ENCODE measurements at places on chromosomes 5 and 9.

GRCh38 chr9:93962561-93963440 lies 7.6 kb upstream of the BARX1 start:
- peak; percentile 78 for DNase-seq

DNA sequence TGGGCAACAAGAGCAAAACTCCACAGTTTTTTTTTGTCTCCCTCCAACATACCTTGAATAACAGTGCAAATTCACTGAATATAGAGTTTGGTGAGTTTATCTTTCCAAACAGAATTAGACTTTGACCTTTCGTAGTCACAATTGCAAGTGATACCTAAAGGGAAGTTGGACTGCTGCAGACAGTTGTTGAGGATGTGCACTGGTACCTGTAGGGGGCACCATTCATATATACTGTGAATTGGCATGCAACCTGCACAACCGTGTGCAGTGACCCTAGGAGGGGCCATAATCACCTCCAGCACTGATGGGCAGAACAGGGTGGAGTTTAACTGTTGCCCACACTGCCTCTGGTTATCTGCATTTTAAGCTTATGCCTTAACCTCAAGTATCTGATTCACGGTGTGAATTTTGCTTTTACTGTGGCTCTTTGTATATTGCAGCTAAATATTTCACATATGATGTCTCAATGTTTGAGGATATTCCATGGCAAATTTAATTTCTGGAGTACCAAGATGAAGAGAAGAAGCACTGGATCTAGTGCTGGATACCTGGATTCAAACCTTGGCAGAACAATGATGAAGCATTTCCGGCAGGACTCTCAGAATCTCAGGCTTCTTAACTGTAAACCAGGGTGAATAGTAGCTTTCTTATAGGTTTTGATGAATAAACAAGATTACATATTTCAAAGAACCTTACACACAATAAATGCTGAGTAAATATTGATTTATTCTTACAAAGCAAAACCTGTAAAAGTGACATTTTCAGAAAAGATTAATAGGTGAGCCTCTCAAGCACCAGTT lies 144.3 kb downstream of the ACTBL2 start:
- peak; percentile 17 for DNase-seq

- DNase-seq = no peak
Observed at GRCh38 chr5:45680950-45681349, 15.2 kb downstream of the HCN1 start.

DNA sequence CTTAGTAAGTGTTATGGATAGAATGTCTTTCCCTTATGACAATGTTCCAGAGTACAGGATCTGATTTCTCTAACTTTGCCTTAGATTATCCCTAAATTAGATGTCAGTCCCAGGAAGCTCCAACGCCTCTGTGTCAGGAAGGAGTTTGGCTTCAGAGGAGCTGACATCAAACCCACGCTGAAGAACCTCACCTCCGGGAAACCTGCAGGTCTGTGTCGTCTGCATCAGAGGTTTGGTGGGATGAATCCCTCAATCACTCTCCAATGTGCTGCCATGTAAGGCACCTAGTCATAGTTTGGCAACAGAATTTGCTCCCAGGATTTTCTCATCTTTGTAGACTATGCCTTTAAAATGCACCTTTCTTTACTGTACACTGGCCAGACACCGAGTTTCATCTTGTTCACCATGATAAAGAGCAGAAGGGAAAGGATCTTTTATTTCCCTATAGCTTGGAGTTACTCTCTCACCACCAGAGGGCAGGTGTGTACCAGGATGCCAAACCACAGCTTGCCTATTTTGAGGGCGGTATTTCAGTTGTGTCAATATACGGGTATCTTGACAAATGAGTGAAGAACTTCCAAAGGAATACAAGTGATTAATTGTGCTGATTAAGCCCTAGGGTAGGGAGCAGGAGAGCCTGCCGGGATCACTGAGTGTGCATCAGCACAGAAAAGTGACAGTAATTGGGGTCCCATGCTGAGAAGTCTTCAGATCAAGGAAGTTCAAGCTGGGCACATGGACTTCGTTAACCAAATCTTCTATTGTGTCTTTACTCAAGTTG lies 23.4 kb downstream of the MINAR2 start:
- DNase-seq = peak; percentile 49

DNA sequence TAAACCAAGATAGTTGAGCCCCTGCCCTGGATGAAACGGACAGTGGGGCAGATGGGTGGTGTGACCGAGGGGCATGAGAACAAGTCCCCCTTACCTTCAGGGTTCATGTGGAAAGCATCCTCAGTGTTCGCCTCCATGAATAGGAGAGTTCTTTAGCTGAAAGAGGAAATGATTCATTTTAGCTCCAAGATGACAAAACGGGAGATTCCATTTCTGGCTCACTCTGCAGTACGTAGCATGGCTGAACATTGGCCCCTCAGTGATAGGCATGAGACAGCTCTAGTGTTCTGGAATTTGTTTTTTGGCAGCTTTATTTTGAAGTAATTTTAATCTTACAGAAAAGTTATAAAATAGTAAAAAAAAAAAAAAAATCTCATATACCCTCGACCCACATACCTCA lies 70.2 kb upstream of the AGXT2 start:
- DNase-seq = peak; percentile 81

DNA sequence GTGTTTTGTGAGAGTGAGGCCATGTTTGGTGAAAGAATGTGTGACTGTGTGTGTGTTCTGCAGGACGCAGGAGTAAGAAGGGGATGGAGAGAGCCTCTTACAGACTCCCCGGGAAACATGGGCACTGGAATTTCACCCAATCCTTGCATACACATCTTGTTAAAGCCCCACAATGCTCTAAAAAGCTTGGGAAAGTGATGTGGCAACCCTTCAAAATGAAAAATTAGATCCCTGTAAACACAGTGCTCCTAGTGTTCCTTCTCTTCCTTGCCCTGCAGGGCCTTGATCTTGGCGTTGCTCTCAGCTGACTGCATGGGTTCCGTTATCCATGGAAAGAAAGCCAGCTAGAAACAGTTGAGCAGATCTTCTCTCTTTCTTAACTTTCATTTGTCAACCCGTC lies 701.7 kb downstream of the SEMA5A start:
- no peak for DNase-seq

- no peak for DNase-seq
Observed at GRCh38 chr5:131988601-131989000, 22.9 kb downstream of the ACSL6 start.

- no peak for DNase-seq
Observed at GRCh38 chr9:89165341-89165740, 13.3 kb downstream of the SHC3 start.

DNA sequence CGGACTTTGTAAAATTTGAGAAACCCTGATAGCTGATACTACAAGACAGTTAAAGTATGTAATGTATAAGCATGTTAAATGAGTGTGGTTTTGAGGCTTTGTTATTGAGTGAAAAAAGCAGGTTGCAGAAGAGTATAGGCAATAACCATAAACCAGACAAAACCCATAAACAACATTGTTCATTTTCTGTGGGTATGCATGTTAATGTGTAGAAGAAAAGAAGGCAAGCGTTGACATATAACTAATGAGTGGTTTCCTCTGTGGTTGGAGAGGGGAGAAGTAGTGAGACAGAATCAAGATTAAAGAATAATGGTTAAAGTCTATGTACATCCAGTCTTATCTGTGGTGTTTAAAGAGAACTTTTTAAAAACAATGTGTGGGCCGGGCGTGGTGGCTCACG lies 26.2 kb downstream of the RAD23B start:
- no peak for DNase-seq

- no peak for DNase-seq
Observed at GRCh38 chr5:57601996-57602395, 119.4 kb upstream of the ACTBL2 start.

- peak; percentile 46 for DNase-seq
Observed at GRCh38 chr9:121439711-121440664, 59.7 kb downstream of the GGTA1 start.

DNA sequence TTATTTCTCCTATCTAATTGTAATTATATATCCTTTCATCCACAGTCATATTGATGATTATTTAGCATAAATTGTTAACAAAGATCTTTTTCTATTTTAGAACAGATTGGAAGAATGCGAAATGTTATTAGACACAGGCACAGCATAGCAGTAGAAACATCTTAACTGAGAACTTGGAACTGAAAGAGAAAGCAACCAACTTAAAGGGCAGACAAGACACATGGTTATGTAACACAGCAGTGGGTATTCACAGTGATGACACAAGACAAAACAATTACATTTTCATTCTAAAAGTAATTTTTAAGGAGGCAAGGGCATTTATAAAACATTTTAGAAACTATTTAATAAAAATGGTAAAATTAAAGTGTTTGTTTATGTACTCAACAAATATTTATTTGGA lies 57.7 kb upstream of the MEF2C start:
- DNase-seq = peak; percentile 11
